Kidney capillary endothelial cell (primary cell): ENCODE measurements at places on chromosomes 7 and 10.
A peak's percentile ranks its signal among the peaks of the same experiment; 100 is the strongest.

- no peak for DNase-seq
Measured at GRCh38 chr10:59435707-59436106, 73.4 kb upstream of the FAM13C start.

GRCh38 chr7:70131817-70132216 is 533.5 kb downstream of the AUTS2 start:
- DNase-seq: no peak

DNA sequence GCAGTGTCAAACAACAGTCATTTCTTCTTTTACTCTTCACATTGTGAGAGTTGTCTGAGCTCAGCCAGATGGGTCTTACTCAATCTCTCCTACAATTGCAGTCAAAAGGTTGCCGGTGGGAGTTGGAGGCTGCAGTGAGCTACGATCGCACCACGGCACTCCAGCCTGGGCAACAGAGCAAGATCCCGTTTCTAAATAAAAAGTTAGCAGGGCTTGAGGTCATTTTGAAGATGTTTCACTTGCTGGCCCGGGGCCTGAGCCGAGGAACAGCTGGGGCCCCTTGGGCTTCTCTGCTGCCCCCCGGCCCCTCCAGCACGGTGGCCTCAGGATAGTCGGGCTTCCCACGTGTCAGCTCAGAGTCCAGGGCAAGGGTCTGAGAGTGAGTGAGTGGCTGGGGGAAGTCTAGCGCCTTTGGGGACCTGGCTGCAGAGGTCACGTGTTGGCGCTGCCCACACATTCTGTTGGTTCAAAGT is 40.4 kb downstream of the GTF2IRD1 start:
- no peak for DNase-seq

DNA sequence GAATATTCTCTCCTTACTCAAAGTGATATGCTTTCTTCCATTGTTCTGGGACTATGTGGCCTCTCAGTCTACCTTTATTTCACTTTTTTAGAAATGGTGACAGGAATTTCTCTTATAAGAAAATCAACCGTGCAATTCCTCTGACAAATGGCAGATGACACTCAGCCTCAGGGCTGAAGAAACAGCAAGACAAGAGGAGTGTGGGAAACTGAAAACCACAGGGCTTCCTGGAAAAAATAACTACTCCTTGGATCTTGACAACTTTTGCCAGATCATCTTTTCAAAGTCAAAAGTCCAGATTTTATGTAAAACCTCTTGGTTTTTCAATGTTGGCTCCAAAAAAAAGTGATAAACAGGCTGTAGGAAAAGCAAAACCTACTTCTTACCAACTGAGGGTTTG is 121.5 kb downstream of the TYW1B start:
- no peak for DNase-seq

GRCh38 chr7:17021205-17021604 is 139.4 kb upstream of the AGR3 start:
- no peak for DNase-seq

- no peak for DNase-seq
Measured at GRCh38 chr7:149766135-149766675, 7.2 kb downstream of the ZNF467 start.

- no peak for DNase-seq
Measured at GRCh38 chr7:117839507-117839906, 33.7 kb downstream of the CTTNBP2 start.

DNA sequence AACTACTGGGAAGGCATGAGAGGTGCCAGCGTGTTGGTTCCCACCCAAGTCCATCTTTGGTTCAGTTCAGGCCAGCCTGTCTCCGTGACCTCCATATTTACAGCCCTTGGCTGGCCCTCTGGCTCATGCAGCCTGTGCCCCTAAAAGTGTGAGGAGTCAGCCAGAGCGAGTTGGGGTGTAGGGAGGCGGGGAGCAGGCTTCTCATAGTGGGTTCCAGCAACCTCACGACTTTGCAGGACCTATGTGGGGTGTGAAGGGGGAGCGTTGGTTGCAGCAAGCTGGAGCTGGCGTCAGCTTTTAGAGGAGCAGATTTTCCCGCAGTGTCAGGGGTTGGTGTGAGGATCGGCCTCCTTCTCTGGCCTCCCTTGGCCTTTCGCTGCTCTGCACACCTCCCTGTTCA is 9.8 kb downstream of the TSPAN14 start:
- no peak for DNase-seq

GRCh38 chr7:152987656-152988055 is 228.1 kb downstream of the ACTR3B start:
- DNase-seq: no peak

DNA sequence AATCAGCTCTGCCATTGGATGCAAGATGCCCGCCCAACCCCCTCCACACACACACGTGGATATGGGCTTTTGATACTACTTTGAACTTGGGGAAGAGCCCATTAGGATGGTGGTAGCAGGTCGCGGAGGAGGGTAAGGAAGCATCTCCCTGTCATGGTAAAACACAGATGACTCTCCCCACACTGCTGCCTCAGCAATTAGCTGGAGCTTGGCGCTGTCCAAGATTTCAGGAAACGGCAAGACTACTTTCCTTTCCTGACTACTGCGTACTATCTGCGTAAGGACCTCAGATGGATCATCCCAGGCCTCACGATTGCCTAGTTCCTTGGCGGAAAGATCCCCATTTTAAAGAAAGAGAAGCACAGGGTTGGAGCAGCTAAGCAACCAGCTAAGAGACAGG is 134.3 kb downstream of the C10orf90 start:
- DNase-seq: no peak

DNA sequence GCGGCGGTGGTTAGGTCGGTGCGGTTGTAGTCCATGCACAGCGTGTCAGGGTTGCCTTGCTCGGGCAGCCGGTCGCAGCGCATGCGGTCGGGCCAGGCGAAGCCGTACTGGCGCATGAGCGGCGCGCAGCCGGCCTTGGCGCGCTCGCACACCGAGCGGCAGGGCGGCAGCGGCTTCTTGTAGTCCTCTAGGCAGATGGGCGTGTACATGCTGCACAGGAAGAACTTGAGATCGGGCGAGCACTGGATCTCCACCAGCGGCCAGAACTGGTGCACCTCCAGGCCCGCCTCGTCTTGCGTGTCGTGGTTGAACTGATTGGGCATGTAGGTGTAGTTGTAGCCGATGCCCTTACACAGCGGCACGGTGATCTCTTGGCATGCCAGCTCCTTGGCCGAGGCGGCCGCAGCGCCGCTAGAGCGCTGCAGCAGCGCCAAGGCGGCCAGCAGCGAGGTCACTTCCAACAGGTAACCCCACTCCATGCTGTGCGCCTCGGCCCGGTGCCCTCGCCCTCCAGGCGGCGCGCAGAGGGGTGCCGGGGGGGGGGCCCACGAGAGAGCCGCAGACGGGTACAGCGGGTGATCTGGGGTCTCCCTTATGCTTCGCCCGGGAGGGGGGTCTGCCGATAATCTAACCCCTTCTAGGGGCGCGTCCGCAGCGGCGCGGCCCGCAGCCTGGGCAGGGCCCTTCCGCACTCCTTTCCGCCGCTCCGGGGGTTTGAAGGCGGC is 983 bp downstream of the FZD8 start:
- peak; percentile 57 for DNase-seq

DNA sequence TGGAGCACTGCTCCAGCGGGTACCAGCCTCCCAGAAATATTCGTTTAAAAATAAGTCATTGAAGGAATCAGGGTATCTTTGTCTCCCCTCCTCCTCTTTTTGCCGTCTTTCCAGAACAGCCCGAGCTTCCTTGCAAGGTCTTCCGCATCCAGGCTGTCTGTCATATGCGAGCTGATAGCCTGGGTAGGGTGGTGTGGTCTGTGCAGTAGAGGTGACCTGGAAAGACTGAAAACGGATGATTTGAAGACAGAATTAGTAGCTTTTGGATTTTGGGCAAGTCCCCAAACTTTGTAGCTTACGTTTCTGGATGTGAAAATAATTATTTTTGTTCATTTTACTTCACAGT is 480 bp downstream of the VPS50 start:
- no peak for DNase-seq

- DNase-seq: no peak
Measured at GRCh38 chr10:116973946-116974455, 31.0 kb downstream of the SHTN1 start.

- no peak for DNase-seq
Measured at GRCh38 chr10:33666686-33667480, 332.4 kb upstream of the NRP1 start.

DNA sequence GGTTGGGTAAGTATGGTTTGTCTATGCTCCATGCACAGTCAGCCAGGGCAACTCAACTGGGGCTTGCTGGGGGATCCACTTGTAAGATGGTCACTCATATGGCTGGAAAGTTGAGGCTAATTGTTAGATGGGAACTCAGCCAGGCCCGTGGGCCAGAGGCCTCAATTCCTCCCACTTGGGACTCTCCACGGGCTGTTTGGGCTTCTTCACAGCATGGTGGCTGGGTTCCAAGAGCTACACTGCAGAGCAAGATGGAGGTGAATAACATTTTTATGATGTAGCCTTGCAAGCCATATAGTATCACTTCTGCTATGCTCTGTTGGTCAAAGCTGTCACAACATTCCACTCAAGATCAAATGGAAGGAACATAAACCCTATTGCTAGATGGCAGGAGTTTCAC is 39.2 kb downstream of the ELMO1 start:
- DNase-seq: no peak

DNA sequence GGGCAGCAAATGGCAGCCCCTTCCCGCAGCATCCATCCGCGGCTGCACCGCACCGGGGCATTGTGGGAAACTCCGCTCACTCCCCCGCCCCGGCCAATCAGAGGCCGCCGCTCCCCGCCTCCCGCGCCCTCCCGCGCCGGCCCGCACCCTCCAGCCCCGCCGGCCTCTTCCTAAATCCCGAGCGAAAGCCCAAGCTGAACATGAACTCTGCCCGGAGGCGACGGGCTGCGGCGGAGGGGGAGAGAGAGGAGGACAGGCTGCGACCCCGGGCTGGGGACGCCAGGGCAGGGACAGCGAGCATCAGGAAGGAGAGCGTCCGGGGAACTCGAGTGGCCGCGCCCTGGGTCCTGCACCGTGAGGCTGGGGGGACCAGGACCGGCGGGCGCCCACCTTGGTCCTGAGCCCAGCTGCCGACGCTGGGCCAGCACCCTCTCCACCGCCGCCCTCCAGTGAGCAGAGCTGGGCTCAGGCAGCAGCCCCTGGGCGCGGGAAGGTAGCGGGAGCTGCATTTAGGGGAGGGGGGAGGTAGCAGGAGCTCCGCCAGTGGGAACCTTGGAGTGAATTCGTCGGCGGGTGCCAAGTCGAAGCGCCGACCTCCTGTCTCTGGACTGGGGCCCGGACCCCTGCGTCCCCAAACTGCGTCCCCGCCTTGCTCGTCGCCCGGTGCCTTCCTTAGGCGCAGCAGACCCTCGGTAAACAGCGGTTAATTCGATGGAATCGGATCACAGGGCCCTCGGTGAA is at the start of gene DGKI:
TSS of gene DGKI (minus strand) at position 148 of the 741 bp plus-strand sequence.
- no peak for DNase-seq

- no peak for DNase-seq
Measured at GRCh38 chr7:127713006-127713405, 61.0 kb downstream of the SND1 start.

- no peak for DNase-seq
Measured at GRCh38 chr10:11330383-11331045, 280.9 kb downstream of the USP6NL start.

DNA sequence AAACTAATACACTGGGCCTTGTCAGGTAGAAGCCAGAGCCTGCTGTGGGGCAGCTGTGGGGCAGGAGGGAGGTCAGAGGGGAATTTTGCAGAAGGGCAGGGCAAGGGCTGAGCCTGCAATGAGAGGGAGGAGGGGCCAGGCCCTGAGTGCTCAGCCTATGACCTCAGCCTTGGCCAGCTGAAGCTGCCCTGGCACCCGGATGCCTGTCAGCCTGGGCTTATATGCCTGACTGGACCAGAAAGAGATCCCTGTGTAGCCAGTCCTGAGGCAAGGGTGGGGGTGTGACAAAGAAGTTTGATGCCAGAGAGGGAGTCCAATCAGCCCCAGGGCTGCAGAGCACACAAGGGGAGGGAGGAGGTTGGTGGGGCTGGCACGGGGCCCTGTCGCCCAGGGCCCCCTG is 22.3 kb upstream of the PRRT4 start:
- DNase-seq: no peak

DNA sequence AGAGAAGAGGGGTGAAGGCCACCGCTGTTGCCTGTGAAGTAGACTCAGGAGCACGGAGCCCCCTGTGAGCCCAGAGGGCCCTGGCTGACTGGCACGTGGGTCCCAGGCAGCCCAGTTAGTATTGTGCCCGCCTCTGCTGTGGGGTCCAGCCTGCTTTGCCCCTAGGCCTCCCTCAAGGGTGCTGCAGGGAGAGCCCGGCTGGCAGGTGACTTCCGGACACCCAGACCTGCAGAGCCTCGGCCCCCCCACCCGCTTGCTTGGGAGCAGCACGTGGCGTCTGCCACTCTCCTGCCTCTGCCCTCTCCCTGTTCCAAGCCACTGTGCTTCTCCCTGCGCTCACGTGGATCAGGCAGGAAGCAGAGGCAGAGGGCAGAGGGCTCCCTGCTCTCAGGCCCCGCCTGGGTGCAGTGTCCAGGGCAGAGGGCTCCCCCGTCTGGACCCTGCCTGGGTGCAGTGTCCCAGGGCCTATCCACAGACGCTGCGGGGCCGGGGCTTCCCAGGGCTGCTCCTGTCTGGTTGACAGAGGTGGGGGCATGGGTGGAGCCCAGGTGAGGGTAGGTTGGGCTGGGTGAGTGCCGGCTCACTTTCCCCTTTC is 88.4 kb downstream of the DNAJB6 start:
- DNase-seq: no peak

DNA sequence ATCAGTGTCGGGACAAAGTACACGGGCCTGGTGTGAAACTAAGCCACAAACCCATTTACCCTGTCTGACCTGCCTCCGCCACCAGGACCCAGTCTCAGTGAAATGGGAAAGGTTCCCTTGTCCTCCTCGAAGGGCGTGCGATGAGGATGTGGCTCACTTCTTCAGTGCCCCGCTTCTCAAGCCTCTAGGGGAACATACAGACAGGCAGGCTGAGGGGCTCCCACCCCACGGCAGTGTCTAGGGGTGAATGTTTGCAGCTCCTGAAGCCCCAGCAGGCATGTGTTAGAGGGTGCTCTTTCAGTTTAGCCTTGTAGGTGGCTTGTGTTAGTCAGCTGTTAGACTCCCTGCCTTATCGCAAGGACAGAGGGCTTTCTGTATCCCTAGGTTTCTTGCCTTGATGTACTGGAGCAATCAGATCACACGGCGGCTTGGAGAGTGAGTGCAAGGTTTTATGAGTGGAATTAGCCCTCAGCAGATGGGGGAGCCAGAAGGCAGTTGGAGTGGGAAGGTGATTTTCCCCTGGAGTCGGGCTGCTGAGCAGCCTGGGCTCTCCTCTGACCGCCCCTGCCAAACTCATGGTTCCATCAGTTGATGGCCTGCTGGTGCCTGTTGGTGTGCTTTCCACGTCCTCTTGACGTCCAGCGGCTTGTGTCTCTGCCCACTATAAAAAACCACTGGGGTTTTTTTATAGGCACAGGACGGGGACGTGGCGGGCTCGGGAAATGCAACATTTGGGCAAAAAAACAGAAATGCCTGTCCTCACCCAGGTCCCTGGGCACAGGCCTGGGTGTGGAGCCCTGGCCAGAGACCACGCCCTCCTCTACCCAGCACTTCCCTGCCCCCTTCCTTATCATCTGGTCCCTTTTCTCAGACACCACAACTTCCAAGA is 759 bp downstream of the NUDT1 start:
- no peak for DNase-seq

GRCh38 chr7:141201145-141201885 is 127.5 kb downstream of the TMEM178B start:
- no peak for DNase-seq
